K562 (cell line): ENCODE measurements at places on chromosomes 6 and 20.
A peak's percentile ranks its signal among the peaks of the same experiment; 100 is the strongest.

DNA sequence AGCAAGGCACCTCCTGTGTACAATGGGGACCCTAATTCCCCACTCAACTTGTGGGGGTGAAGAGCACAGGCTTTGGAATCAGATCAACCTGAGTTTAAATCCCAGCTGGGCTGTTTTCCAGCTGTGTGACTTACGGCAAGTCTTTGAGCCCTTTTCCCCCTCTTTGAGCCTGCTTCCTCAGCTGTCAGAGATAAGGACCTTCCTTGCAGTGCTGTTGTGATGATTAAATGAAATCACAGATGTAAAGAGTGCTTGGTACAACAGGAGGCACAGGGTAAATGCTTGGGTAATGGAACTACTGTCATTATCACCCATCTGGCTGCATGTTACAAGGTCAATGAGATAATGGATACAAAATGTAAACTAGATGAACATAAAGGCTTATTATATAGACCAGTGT, 3.2 kb downstream of the SNX21 start:
- DNase-seq, result peak; percentile 48

GRCh38 chr6:158013904-158014504, 32.3 kb downstream of the SYNJ2 start:
- DNase-seq, result no peak

GRCh38 chr6:18601516-18602020, 214.4 kb downstream of the RNF144B start:
- no peak for DNase-seq

DNA sequence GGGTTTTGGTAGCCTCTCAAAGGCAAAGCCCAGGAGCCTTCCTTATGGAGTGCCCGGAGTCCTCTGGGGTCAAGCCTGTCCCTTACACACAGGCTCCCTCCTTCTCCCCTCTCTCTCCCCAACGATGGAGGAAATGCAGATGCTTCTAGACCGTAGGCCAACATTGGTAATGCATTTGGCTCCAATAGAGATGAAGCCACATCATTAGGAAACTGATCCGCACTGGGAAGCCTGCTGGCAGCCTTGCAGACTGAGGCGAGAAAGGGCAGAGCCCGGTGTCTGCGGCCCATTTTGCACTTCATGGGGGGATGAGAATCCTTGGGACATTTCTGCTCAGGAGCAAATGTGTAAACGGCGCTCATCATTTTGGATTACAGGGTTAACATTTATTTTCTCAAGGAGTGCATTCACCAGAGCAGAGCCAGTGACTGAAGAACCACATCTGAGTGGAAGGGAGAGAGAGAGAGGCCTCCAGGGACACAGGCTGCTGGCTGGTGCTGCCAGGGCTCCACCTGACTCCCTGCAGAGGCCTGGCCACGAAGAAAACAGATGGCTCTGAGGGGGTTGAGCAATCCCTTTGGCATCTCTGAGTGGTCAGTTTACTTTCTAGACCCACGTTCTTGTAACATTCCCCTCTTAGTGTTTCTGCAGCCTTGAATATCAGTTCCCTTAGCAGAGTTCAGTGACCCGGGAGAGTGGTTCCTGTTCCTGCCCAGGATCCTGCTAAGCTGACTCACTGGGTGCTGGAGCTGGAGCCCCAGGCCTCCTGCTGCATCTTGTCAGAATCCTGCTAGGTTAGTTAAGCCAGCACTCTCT, 4.4 kb upstream of the CST3 start:
- no peak for DNase-seq

- no peak for DNase-seq
These were observed 50.9 kb downstream of the PLCB4 start for GRCh38 chr20:9119776-9120175.

GRCh38 chr20:61599541-61599992, 347.5 kb downstream of the CDH4 start:
- DNase-seq, result no peak

DNA sequence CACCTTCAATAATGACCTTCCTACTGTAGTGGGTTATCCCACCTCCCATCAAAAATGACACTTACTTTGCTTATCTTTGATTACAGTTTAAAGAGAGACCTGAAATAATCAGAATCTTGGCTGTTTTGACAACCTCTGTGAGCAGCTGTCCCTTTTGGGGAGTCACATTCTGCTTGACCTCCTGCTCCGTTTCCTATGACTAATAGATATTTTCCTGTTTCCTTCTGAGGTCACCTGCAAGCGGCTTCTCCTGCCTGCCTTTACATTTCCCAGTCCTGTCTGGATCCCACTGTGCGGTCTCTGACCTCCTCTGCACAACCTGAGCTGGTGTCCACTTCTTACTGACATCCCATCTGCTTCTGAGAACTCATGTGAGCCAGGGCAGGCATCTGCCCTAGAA, 54.2 kb downstream of the TRAM2 start:
- DNase-seq, result no peak

- no peak for DNase-seq
These were observed 40.8 kb upstream of the EPB41L1 start for GRCh38 chr20:36113566-36114250.

DNA sequence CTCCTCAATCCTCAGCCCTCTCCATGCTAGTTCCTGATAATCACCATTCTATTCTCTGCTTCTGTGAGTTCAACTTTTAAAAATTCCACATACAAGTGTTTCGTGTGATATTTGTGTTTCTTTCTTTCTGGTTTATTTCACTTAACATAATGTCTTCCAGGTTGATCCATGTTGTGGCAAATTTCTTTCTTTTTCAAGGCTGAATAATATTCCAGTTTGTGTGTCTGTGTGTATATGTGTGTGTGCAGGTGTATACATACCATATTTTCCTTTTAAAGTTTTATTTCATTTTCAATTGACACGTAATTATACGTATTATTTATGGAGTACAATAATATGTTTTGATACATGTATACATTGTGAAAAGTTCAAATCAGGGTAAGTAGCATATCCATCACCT, 19.8 kb upstream of the SF3B5 start:
- no peak for DNase-seq

DNA sequence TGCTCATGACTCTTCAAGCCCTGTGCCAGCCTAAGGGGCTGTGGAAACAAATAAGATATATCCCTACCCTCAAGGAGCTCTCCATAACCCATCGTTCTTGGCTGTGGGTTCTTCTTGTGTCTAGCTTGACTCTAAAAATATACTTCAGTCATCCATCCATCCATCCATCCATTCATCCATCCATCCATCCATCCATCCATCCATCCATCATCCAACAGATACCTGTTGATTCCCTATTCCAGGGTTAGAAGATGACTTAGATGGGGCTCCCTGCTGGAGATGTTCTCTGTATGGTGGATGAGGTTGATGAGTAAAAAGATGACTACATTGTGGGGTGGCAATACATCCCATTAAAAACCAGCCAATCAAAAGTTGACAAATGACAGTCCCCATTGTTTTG, 23.5 kb downstream of the HCK start:
- no peak for DNase-seq

- DNase-seq, result no peak
These were observed 35.0 kb downstream of the SESN1 start for GRCh38 chr6:109059571-109060021.

DNA sequence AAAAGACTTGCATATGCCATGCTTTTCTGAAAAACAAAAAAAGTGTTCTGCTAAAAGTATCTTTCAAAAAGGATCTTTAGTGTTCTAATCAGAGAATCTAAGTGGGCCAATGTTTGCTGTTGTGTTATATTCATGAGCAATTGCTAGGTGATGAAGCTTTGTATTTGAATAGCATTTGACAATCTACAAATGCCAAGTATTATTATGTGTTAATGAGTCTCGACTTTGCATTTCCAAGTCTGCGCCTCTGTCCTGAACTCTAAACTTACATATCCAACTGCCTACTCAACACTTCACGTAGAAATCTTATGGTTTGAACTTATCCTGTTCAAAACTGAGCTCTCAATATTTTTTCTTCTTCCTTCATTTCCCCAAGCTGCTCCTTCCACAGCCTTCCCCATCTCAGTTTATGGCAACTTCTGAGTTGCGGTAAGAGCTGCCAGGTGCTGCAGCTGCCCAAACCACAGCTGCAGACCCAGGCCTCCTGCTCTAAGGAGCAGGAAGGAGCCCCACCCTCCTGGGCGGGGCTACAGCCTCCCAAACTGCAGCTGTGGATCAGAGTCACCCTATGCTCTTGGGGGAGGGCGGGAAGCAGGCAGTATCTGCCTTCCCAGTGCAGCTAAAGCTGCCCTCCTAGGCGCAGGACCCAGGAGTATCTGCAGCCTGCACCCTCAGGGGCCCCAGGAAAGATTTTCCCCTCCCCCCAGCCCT, 16.7 kb upstream of the MAK start:
- no peak for DNase-seq

DNA sequence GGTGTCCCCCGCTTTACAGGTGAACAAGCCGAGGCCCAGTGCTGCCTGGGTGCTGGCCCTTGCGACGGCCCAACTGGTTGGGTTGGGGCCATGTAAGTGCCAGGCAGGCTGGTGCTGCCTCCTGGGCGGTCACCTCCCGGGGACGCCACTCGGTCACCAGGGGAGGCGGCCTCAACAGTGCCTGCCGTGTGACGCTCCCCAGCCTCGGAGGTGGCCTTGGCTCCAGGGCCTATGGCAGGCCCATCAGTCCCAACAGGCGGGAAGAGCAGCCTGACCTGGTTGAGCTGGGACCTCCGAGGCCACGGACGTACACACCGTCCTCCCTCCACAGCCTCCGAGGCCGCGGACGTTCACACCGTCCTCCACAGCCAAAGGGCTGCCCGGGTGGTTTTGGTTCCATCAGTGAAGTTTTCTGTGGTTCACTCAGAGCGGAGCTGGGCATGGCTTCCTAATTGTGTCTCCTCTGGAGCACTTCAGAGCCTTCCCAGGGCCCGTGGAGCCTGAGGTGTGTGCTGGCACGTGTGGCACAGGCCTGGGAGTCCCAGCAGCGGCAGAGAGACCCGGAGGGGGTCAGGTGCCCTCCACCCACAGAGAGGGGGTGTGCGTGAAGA, 19.3 kb upstream of the SLCO4A1 start:
- DNase-seq, result no peak

GRCh38 chr6:55917751-55918415, 42.5 kb upstream of the BMP5 start:
- no peak for DNase-seq

DNA sequence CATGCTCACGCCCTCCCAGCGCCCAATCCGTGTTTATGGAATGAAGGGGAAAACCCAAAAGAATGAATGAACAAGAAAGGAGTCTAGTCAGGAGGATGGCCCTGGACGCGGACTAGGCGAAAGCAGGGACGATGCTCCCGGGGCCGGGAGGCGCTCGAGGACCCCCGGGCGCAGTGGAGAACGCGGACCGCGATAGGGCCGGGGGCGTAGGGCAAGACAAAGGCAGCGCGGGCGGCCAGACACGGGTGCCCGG, 758 bp downstream of the GCLC start:
- peak; percentile 24 for DNase-seq

- no peak for DNase-seq
These were observed 52.4 kb downstream of the DSTN start for GRCh38 chr20:17622086-17622850.

- no peak for DNase-seq
These were observed 106.7 kb upstream of the CLDN20 start for GRCh38 chr6:155157101-155157500.

GRCh38 chr20:22529150-22530019, 55.0 kb downstream of the FOXA2 start:
- no peak for DNase-seq

GRCh38 chr6:31172973-31173384, 2.5 kb upstream of the POU5F1 start:
- DNase-seq, result no peak

DNA sequence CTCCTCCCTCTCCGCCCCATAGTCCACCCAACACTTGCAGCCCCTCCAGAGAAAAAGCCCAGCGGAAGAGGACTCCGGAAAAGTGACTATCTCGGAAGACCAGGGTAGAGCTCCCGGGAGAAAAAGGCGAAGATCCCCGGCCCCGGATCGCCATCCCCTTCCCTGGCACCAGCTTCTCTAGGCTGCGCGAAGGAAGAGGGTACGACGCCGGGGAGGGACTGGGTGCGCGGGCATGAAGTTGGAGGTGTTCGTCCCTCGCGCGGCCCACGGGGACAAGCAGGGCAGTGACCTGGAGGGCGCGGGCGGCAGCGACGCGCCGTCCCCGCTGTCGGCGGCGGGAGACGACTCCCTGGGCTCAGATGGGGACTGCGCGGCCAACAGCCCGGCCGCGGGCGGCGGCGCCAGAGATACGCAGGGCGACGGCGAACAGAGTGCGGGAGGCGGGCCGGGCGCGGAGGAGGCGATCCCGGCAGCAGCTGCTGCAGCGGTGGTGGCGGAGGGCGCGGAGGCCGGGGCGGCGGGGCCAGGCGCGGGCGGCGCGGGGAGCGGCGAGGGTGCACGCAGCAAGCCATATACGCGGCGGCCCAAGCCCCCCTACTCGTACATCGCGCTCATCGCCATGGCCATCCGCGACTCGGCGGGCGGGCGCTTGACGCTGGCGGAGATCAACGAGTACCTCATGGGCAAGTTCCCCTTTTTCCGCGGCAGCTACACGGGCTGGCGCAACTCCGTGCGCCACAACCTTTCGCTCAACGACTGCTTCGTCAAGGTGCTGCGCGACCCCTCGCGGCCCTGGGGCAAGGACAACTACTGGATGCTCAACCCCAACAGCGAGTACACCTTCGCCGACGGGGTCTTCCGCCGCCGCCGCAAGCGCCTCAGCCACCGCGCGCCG, 822 bp downstream of the FOXQ1 start:
- DNase-seq, result no peak

GRCh38 chr20:23582293-23582692, 14.0 kb upstream of the CST9L start:
- no peak for DNase-seq

GRCh38 chr6:155314773-155315515, 660 bp upstream of the TFB1M start:
- peak; percentile 86 for DNase-seq

DNA sequence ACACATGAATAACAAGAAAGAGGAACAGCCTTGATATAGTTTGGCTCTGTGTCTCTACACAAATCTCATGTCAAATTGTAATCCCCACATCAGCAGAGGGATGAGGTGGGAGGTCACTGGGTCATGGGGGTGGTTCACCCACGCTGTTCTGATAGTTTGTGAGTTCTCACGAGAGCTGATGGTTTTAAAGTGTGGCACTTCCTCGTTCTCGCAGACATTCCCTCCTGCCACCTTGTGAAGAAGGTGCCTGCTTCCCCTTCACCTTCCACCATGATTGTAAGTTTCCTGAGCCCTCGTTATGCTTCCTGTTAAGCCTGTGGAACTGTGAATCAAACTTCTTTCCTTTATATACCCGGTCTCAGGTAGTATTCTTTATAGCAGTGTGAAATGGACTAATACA, 13.1 kb downstream of the SRPK1 start:
- DNase-seq, result no peak

GRCh38 chr6:43196337-43196736, 14.3 kb downstream of the CUL9 start:
- no peak for DNase-seq
